ENCODE measurements at places on chromosomes 5 and 9. TPM values are rescaled to one million over a fixed set of nuclear protein-coding genes. Genes with fewer than 3 reads are reported as not detected.

GRCh38 chr5:79878721-79879336 is 112.2 kb downstream of the MTX3 start:
- H3K27me3 ChIP-seq, result no peaks in the 10 kb centered on the region
- H3K36me3 ChIP-seq, result no peaks in the 10 kb centered on the region
- H3K27ac ChIP-seq, result no peak overlapping the region
- no peak for DNase-seq
- no peak overlapping the region for H3K4me3 ChIP-seq

DNA sequence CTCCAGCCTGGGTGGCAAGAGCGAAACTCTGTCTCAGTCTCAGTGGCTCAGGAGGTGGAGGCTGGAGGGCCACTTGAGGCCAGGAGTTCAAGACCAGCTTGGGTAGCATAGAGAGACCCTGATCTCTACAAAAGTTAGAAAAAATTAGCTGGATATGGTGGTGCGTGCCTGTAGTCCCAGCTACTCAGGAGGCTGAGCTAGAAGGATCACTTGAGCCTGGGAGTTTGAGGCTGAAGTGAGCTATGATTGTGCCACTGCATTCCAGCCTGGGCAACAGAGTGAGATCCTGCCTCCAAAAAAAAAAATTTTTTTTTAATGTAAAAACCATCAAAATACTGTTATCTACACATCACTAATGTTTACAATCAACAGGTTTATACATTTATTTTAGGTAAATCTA is 24.6 kb downstream of the DENND4C start:
- H3K27ac ChIP-seq, result no peak overlapping the region
- H3K27me3 ChIP-seq, result no peaks in the 10 kb centered on the region
- no peaks in the 10 kb centered on the region for H3K36me3 ChIP-seq
- H3K4me3 ChIP-seq, result no peak overlapping the region

- no peak overlapping the region for H3K27ac ChIP-seq
- no peaks in the 10 kb centered on the region for H3K36me3 ChIP-seq
- no peak overlapping the region for H3K4me3 ChIP-seq
- H3K27me3 ChIP-seq, result no peaks in the 10 kb centered on the region
Measured at GRCh38 chr5:136743052-136743451, 377.7 kb upstream of the TRPC7 start.

- no peaks in the 10 kb centered on the region for H3K27me3 ChIP-seq
- no peaks in the 10 kb centered on the region for H3K4me1 ChIP-seq
- no peak for DNase-seq
Measured at GRCh38 chr9:101139082-101139481, 110.6 kb downstream of the PLPPR1 start.

GRCh38 chr5:67222243-67223025 is 25.8 kb upstream of the CD180 start:
- H3K4me1 ChIP-seq, result no peaks in the 10 kb centered on the region
- no peak overlapping the region for H3K27ac ChIP-seq
- H3K36me3 ChIP-seq, result no peaks in the 10 kb centered on the region
- no peak overlapping the region for H3K4me3 ChIP-seq

DNA sequence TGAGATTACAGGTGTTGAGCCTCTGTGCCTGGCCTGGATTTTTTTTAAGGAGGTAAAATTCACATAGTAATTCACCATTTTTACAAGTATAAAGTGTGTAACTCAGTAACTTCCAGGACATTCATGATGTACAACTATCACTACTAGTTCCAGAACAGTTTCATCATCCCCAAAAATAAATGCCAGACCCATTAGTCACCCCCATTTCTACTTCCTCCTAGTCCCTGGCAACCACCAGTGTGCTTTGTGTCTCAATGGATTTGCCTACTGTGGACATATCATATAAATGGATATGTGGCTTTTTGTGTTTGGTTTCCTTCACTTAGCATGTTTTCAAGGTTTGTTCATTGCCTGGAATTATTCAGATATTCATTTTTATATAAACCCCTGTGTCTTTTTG is 72.5 kb upstream of the PANK3 start:
- no peaks in the 10 kb centered on the region for H3K36me3 ChIP-seq
- no peak for DNase-seq
- H3K4me1 ChIP-seq, result no peaks in the 10 kb centered on the region
- no peak overlapping the region for H3K4me3 ChIP-seq
- H3K27me3 ChIP-seq, result no peaks in the 10 kb centered on the region

- H3K27me3 ChIP-seq, result no peaks in the 10 kb centered on the region
- DNase-seq, result no peak
- no peaks in the 10 kb centered on the region for H3K36me3 ChIP-seq
- no peak overlapping the region for H3K27ac ChIP-seq
- H3K4me3 ChIP-seq, result no peak overlapping the region
Measured at GRCh38 chr9:120636194-120636957, 56.4 kb upstream of the CDK5RAP2 start.

GRCh38 chr5:103466495-103466894 is 96.1 kb downstream of the NUDT12 start:
- H3K27me3 ChIP-seq, result no peaks in the 10 kb centered on the region
- no peak overlapping the region for H3K4me3 ChIP-seq
- DNase-seq, result no peak
- H3K27ac ChIP-seq, result no peak overlapping the region
- no peaks in the 10 kb centered on the region for H3K36me3 ChIP-seq

GRCh38 chr9:69131682-69132081 is 42.4 kb upstream of the TJP2 start:
- peaks cover 6% of the 10 kb centered on the region for H3K4me1 ChIP-seq
- no peak overlapping the region for H3K27ac ChIP-seq

DNA sequence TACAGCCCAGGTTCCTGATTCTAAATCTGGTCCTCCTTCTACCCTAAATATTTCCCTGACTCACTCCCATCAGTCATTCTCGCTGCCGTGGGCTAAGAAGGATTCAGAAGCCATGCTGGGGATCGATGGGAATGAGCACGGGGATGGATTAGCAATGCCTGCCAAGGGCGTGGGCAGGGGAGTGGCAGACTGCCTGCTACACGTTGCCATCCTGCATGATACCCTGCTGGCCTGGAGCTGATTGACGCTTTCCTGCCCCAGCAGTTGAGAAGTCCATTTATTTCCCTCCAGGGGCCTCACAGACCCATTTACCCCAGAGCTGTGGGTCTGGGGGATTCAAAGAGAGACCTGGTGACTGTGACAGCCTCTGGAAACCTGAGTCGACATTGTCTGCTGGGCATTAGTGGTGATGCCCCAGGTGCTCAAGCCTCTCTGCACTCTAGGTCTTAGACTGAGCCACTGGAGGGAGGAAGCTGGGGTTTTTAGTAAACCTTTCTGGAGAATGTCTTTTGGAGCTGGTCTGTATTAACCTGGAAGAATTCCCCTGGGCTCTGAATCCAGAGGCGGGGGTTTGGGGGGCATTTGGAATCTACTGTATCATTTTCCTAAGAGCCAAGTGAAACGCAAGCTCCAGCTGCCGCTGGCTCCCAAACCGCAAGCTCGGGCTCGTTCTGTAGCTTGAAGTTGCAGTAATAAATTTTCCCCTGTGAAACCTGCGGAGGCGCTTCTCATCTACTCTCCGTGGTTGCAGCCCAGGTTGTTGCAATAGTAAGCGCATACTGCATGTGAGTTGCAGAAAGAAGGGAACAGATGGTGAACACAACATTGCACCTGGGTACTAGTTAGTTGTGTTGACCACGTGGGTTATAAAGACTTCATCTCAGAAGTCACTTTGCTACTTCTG is 76.3 kb upstream of the RAPGEF1 start:
- H3K4me3 ChIP-seq, result no peak overlapping the region
- no peaks in the 10 kb centered on the region for H3K4me1 ChIP-seq
- H3K27ac ChIP-seq, result no peak overlapping the region
- no peaks in the 10 kb centered on the region for H3K27me3 ChIP-seq

GRCh38 chr9:92359394-92359995 is 33.7 kb downstream of the CENPP start:
- no peak for DNase-seq
- H3K36me3 ChIP-seq, result no peaks in the 10 kb centered on the region
- H3K27me3 ChIP-seq, result no peaks in the 10 kb centered on the region
- H3K27ac ChIP-seq, result no peak overlapping the region
- no peak overlapping the region for H3K4me3 ChIP-seq
- H3K4me1 ChIP-seq, result no peaks in the 10 kb centered on the region

GRCh38 chr5:67160985-67161384 is 35.6 kb downstream of the CD180 start:
- H3K27me3 ChIP-seq, result no peaks in the 10 kb centered on the region
- H3K36me3 ChIP-seq, result no peaks in the 10 kb centered on the region
- no peak overlapping the region for H3K4me3 ChIP-seq
- no peak for DNase-seq
- peak overlapping the region; percentile 68 for H3K27ac ChIP-seq

GRCh38 chr5:64165160-64165499 is 513 bp upstream of the RNF180 start:
- no peak for DNase-seq
- no peaks in the 10 kb centered on the region for H3K36me3 ChIP-seq
- peak overlapping the region; percentile 85 for H3K4me3 ChIP-seq
- no peaks in the 10 kb centered on the region for H3K4me1 ChIP-seq
- H3K27me3 ChIP-seq, result no peaks in the 10 kb centered on the region

DNA sequence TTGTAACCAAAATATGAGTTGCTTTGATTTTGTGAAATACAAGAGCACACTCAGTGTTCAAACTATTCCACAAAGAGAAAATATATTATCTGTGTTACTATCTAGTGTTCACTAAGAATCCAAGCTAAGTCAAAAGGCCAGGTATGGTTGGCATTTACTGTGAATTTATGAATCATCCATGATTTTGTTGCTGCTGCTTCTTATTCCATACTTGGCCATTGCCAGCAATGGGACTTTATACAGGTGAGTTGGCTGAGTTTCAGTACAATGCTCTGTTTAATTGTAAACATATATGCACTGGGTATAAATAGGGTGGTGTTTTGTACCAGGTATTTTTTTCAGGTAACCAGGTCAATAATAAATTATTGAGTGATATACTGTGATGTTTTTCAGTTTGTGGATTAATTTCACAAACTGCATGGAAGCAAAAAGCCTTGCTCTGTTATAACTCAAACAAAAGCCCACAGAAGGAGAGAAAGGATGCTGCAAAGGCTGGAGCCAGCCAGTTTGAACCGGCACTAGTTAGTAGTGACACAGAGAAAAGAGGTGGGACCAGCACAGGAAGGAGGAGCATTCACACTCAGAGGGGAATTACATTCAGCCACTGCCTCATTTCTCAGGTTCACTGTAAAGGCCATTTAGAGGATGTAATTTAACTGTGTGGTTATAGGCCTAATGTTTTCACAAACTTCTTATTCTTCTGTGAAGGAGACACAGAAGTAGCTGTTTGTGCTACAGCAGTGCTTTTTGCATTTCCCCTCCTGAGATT is 381.8 kb downstream of the ADGRV1 start:
- no peaks in the 10 kb centered on the region for H3K4me1 ChIP-seq
- no peaks in the 10 kb centered on the region for H3K27me3 ChIP-seq
- no peaks in the 10 kb centered on the region for H3K36me3 ChIP-seq
- DNase-seq, result no peak
- no peak overlapping the region for H3K4me3 ChIP-seq

- no peak for DNase-seq
- no peak overlapping the region for H3K27ac ChIP-seq
- no peaks in the 10 kb centered on the region for H3K4me1 ChIP-seq
- H3K4me3 ChIP-seq, result no peak overlapping the region
- H3K27me3 ChIP-seq, result no peaks in the 10 kb centered on the region
- H3K36me3 ChIP-seq, result no peaks in the 10 kb centered on the region
Measured at GRCh38 chr5:54073735-54074134, 236.6 kb downstream of the ARL15 start.

- H3K27ac ChIP-seq, result no peak overlapping the region
- H3K36me3 ChIP-seq, result no peaks in the 10 kb centered on the region
- H3K4me1 ChIP-seq, result no peaks in the 10 kb centered on the region
- no peaks in the 10 kb centered on the region for H3K27me3 ChIP-seq
Measured at GRCh38 chr5:164748861-164749260, 1243.4 kb downstream of the MAT2B start.

- no peak for DNase-seq
- no peaks in the 10 kb centered on the region for H3K36me3 ChIP-seq
- no peaks in the 10 kb centered on the region for H3K4me1 ChIP-seq
- no peaks in the 10 kb centered on the region for H3K27me3 ChIP-seq
- peak overlapping the region; percentile 8 for H3K27ac ChIP-seq
Measured at GRCh38 chr9:121857928-121858327, 206.5 kb downstream of the DAB2IP start.

DNA sequence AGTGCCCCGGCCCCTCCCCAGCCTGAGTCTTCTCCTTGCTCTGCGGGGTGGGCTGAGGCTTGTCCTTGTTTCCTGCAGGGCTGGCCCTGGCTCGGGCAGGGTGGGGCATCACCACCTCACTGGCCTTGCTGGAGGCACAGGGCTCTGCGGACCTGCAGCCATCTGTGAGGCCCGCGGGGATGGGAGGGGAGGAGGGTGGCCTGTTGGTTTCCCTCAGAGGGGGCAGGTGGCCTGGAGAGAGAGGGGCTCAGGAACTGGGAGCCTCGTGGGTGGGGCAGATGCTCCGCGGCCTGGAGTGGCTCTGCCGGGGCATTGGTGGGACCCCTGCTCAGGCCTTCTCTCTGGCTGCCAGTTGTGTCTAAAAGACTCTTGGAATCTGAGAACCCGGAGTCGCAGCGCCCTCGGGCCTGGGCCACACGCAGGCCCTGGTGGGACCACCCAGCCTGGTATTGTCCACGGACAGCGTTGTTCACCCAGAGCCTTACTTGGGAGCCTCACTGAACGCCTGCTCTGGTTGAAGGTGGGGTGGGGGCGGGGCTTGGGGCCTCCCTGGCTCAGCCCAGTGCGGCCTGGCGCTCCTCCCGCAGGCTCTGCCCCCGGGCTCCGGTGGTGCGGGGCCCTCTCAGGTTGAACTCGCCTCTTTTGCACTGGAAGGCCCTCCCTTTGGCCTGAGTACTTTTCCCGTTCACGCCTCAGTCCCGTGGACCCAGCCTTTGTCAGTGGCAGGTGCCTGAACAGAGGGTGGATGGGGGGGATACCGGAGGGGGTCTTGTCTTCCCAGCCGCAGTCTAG is 111.3 kb downstream of the RXRA start:
- H3K36me3 ChIP-seq, result no peaks in the 10 kb centered on the region
- H3K4me1 ChIP-seq, result peaks cover 43% of the 10 kb centered on the region
- no peak overlapping the region for H3K4me3 ChIP-seq

- no peaks in the 10 kb centered on the region for H3K27me3 ChIP-seq
- H3K36me3 ChIP-seq, result no peaks in the 10 kb centered on the region
- peak overlapping the region; percentile 19 for H3K27ac ChIP-seq
- H3K4me3 ChIP-seq, result no peak overlapping the region
- no peaks in the 10 kb centered on the region for H3K4me1 ChIP-seq
Measured at GRCh38 chr9:121776739-121777637, 125.6 kb downstream of the DAB2IP start.

Gene PCDHB16
- total RNA-seq, result 10.2 TPM

Gene TENT4A
- 43.3 TPM for total RNA-seq

Gene CER1
- not detected for total RNA-seq

Gene C5orf58
- not detected for total RNA-seq

Gene NUTM2G
- not detected for total RNA-seq

Gene TMEM171
- total RNA-seq, result not detected

Gene OTP
- total RNA-seq, result not detected

Gene PCDHA9
- total RNA-seq, result 1.2 TPM
